HTR-8/SVneo (cell line): ENCODE measurements at places on chromosomes 11 and 22.

DNA sequence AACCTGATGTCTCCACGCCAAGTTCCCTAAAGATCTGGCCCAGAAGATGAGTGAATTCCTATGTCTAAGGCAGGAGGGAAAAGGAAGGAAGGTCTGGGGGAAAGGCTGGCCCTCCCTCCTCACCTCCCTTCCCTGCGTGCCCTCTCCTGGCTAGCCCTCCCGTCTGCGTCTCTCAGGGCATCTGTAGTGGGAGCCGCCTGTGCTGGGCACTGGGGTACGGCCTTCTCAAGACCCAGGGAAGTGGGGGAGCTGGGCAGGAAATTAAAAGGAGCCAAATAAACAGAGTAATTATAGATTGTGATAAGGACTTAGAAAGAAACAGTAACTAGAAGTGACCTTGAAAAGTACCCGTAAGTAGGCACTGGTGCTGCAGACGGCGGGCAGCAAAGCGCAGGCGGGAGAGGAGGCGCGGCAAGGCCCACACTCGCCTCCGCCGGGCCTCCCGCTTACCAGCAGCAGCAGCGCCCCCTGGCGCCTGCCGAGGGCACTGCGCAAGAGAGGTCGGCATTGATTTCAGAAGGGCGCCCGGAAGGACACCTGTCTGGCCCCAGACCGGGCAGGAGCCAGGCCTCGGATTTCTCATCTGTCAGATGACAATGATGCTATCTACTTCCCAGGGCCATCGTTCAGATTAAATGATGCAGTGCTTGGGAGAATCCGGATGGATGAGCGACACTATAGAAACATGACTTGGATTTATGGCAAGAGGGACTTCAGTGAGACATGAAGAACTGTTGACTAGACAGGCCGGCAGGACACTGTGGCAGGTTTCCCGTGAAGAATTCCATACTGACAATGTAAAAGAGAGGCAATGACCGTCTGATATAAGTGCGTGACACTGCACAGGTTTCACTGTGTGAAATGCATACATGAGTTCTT is 7.3 kb downstream of the KCNJ1 start:
- DNase-seq, result no peak

DNA sequence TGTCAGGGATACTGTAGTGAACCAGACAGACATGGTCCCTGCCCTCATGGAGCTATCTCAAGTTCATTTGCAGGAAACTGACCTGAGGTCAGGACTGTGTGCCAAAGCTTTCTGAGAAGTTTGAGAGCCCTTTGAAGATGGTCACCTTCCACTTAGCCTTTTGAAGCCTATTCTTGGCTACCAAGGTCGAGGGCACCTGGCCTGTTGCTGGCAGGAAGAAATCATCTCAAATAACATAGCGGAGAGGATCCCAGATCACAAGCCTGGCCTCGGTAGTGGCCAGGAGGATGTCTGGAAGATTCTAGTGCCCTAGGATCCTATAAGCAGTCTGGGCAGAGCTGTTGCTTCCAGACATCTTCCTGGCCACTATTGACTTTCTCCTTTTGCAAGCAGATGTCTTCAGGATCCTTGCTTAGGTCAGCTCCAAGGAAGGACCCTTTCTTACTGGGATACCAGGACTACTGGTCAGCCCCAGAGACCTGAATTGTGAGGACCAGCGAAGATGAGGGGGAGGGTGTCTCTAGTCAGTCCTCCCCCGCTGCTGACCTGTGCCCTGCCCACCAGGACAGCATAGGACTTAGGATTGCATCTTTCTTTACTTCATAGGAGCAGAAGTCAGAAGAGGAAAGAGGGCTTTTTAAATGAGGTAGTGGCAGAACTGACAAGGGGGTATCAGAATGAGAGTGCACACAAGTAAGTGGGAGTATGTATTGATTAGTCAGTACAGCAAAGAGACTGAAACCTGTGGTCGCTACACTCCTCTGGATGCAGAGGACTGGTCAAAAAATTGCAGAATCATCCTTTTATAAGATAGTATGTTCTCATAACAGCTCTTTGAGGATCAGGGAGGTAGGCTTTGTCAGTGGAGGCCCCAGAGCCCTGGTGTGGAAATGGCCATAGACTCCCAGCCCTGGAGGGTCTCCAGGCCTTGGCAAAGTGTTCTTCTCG is 94.8 kb downstream of the TEAD1 start:
- no peak for DNase-seq

GRCh38 chr11:12102588-12103410 is 7.6 kb upstream of the MICAL2 start:
- DNase-seq, result no peak

GRCh38 chr11:24705474-24705873 is 208.6 kb downstream of the LUZP2 start:
- DNase-seq, result no peak

DNA sequence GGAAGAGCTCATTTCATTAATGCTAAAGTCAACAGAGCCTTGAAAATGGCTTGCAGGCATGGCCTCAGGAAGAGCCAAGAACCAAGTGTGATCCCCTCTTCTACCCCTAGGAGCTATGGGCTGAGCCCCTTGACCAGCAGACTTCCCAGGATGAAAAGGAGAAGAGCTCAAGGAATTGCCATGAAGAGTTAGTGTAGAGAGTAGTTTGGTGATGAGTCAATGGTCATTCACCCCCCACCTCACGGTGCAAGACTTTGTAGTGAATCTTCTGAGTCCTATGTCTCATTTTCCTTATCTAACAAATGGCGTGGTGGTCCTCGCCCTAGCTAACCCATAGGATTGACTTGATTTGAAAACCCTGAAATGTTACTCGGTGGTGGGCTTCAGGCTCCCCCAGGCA is 422.4 kb upstream of the CADM1 start:
- no peak for DNase-seq

DNA sequence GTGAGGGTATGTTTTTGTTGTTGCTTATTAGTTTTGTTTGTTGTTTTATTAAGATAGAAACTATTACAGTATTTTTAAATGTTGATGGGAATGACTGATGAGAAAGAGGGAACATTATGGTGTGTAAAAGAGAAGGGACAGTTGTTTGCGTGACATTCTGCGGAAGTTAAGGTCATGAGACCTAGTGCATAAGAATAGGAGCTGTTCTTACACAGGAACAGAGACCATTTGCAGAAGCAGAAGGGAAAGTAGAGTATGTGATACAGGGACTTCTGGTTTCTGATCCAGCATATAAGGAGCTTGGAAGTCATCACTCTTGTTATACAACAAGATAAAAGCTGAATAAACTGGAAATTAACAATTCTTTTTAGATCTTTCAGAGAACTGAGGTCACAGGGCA is 299.2 kb upstream of the API5 start:
- no peak for DNase-seq

DNA sequence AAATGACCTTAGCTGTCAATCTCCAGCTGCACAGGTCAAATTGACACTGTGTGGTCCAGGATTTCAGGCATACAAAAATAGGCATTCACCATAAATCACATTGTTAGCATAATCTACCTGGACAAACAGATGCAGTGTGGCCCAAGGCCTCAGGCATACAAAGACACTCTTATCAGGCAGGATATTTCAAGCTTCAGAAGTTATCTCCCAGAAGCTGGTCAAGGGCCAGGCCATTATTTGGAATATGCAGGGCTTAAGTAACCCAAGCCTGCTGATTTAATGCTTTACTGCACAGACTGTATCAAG is 25.5 kb upstream of the HORMAD2 start:
- no peak for DNase-seq

DNA sequence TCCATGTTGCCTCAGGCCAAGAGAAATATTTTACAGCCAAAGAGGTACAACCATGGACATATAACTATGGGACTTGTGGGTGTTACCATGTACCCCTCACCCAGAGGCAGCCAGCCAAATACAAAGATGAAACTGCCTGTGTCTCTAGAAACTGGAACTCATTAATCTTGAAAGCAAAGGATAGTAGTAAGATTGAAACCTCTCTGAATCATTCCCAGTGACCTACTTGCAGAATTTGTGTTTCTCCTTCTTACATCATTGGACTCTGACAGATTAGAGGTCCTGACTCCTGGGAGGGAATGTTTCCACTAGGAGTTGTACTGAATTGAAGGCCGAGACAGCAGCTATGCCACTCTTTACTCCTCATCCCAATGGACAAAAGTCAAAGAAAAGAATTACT is 257.4 kb upstream of the UBASH3B start:
- DNase-seq, result no peak

DNA sequence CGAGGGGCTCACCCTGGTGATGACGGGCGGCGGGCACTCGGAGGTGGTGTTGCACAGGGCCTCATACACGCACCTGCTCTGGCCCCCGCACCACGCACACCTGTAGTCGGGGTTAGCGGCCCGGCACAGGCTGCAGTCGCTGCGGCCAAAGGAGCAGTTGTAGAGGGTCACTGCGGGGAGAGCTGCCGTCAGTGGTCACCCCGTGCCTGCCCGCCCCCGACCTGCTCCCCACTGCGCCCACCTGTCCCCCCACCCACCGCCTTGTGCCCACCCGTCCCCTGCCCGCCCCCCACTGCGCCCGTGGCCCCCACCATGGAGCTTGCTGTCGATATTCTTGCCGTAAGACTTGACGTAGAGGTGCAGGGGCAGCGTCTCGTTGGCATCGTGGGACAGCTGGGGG is 13.6 kb upstream of the MAPK11 start:
- no peak for DNase-seq

DNA sequence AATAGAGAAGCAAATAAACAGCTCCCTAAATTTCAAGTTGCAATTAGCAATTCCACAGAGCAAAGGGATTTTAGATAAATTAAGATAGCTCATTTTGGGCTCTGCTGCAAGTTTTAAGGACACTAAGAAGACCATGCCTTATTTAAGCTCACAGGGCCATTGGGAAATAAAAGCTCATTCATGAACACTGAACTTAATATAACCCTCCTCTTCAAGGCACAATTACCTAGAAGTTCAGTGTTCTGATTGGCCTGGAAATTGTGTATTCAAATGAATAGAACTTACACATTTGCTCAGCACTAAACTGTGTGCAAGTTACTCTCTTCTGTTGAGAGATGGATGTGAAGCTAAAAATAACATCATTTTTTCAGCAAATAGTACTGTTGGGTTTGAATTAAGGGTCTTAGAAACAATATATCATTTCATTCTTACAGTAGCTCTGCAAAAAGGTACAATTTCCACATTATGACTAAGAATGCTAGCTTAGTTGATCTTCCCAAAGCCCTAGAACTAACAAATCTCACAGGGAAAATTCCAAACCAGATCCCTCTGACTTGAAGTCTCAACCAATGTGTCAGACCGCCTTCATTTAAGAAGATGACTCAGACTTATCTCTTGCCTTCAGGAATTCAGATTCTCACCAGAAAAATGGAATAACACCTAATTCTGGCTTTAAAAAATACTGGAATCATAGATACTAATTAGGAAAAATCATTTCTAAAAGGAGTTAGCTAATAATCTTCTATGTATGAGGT is 87.4 kb upstream of the LRRC55 start:
- DNase-seq, result no peak

GRCh38 chr11:77259641-77260040 is 41.8 kb downstream of the GDPD4 start:
- no peak for DNase-seq

GRCh38 chr11:126165311-126165720 is 46.1 kb downstream of the RPUSD4 start:
- no peak for DNase-seq

- no peak for DNase-seq
Observed at GRCh38 chr11:103904324-103904667, 132.1 kb upstream of the DDI1 start.

GRCh38 chr11:1026641-1027482 is 9.7 kb downstream of the MUC6 start:
- DNase-seq, result no peak

- no peak for DNase-seq
Observed at GRCh38 chr22:39098026-39098425, 982 bp downstream of the APOBEC3H start.

GRCh38 chr11:129888451-129888850 is 6.9 kb downstream of the NFRKB start:
- no peak for DNase-seq

GRCh38 chr11:129041611-129042018 is 98.9 kb upstream of the TP53AIP1 start:
- no peak for DNase-seq

DNA sequence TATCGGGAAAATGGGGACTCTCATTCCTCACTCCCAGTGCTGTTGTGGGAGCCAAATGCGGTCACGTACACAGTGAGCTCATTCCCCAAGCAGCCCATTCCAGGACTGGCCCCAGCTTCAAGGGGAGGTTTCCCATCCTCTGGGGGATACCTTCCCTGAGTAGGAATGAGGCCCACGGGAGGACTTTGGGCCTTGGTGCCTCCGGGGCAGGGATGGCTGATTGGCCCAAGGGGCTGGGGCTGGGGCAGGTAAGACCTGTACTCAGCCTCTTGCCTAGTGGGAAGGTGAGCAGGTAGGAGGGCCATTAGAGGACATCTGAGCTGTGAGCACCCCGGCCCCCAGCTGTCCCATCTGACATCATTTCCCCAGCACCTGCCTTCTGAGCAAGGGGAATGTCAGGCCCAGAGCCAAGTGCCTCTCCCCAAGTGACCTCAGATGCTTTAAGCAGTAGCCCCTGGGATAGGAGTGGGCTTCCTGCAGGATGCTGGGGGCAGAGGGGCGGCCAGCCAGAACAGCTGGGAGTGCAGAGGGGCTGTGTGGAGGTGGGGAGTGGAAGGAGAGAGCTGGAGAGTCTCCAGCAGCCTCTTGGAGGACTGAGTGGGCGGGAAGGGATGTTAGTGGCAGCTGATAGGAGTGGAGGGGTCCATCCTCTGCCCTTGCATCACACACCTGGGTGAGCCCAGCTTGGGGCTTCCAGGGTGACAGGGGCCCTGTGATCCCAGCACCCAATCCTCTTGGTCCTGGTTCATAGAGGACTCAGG is 58.4 kb downstream of the CD82 start:
- no peak for DNase-seq

- DNase-seq, result no peak
Observed at GRCh38 chr22:46914916-46915894, 152.8 kb downstream of the TBC1D22A start.

GRCh38 chr11:133530501-133530835 is 1.8 kb downstream of the OPCML start:
- DNase-seq, result no peak

DNA sequence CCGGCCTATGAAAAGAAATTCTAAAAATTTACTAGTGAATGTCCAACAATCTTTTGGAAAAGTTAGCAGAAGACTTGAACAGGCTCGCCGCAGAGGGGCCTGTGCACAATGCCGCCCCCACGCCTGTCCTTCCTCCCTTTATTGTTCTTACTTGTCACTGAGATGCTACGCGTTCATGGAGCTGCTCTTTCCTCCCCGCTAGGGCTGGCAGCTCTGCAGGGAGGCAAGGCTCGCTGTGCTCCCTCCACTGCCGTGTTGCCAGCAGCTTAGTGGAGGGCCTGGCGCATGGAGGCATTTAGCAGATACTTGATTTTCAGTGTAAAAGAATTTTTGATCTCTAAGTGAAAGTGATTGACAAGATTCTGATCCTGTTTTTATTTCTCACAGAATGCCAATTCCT is 14.7 kb downstream of the PHRF1 start:
- no peak for DNase-seq

GRCh38 chr11:117832511-117832910 is 8.0 kb upstream of the FXYD2 start:
- no peak for DNase-seq

- no peak for DNase-seq
Observed at GRCh38 chr22:47299211-47299862, 536.9 kb downstream of the TBC1D22A start.
